ENCODE measurements at places on chromosomes 16 and 17. TPM values are rescaled to one million over a fixed set of nuclear protein-coding genes. Genes with fewer than 3 reads are reported as not detected.

Gene NACA2
- not detected for total RNA-seq

Gene MGRN1
- 59.1 TPM for total RNA-seq

Gene SPATA32
- total RNA-seq, result not detected

Gene CEMP1
- not detected for total RNA-seq

Gene KCNG4
- not detected for total RNA-seq

Gene SLX1B
- total RNA-seq, result 34.5 TPM

Gene USH1G
- total RNA-seq, result not detected

Gene NUTF2
- 112 TPM for total RNA-seq

Gene KRTAP9-8
- total RNA-seq, result not detected

Gene ALOX12B
- not detected for total RNA-seq

Gene HNF1B
- total RNA-seq, result not detected

- H3K27ac ChIP-seq, result no peak overlapping the region
- DNase-seq, result no peak
- H3K36me3 ChIP-seq, result no peaks in the 10 kb centered on the region
- H3K27me3 ChIP-seq, result no peaks in the 10 kb centered on the region
- no peak overlapping the region for H3K4me3 ChIP-seq
- H3K4me1 ChIP-seq, result no peaks in the 10 kb centered on the region
Measured at GRCh38 chr16:80509872-80510271, 30.9 kb upstream of the DYNLRB2 start.

GRCh38 chr16:72847187-72848027 is 200.5 kb downstream of the ZFHX3 start:
- no peak for DNase-seq
- no peaks in the 10 kb centered on the region for H3K36me3 ChIP-seq
- peak overlapping the region; percentile 72 for H3K27ac ChIP-seq

DNA sequence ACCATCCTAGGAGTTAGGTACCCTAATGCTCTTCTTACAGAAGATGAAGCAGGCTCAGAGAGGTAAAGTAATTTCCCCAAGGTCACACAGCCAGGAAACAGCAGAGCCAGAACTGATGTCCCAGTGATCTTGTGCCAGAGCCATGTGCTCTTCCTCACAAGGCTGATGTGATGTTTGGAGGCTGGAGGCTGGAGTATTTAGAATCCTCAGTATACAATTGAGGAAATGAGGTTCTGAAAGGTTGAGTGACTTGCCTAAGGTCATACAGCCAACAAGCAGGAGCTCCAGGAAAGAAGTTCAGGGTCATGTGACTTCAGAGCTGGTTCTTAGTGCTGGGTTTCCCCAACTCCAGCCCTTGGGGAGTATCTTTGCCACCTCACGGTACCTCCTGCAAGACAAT is 18.5 kb downstream of the ITPRIPL2 start:
- H3K36me3 ChIP-seq, result no peaks in the 10 kb centered on the region
- H3K4me1 ChIP-seq, result peaks cover 27% of the 10 kb centered on the region

DNA sequence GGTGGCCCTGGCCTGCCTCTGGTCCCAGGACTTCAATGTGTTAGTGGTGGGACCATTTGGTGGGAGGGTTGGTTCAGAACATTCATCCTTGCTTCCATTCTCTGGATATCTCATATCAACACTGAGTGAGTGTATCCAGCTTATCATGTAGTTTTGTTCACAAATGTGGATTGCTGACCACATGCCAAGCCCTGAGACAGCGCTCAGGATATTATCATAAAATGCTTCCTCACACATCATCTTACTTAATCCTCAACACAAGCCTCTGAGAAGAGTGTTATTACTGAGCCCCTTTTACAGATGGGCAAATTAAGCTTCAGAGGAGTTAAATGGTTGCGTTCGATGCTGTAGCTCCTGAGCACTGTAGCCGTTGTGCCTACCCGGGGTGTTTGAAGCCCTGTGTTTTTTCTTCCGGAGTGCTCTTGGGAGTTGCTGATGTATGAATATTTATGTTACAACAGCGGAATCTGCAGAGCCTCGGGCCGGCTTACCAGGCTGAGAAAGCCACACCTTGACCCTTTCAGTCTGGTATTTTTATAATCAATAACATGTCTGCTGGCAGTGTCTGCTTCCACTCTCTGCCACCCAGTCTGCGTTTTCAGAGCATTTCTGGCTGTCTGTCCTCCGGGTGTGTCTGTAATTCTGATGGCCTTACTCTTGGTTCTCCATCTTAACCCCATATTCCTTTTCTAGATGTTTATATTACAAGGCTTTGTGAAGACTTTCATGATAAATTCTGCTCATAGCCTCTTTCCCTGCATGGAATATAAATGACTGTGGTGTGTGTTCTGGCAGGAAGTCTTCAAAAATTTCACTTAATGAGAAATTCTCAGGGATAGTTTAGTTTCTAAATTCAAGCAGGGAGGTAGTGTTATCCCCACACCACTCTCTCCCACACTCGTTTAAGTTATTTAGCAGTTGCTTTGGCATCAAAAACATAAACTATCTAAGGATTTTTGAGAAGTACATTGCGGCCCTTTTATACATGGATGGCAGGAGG is 2.9 kb downstream of the GLP2R start:
- H3K36me3 ChIP-seq, result no peaks in the 10 kb centered on the region
- no peak overlapping the region for H3K4me3 ChIP-seq
- H3K27me3 ChIP-seq, result no peaks in the 10 kb centered on the region
- no peaks in the 10 kb centered on the region for H3K4me1 ChIP-seq

GRCh38 chr16:53865494-53865863 is 161.5 kb downstream of the FTO start:
- no peak overlapping the region for H3K4me3 ChIP-seq
- DNase-seq, result no peak
- no peaks in the 10 kb centered on the region for H3K27me3 ChIP-seq
- no peaks in the 10 kb centered on the region for H3K36me3 ChIP-seq
- no peak overlapping the region for H3K27ac ChIP-seq

- H3K27ac ChIP-seq, result no peak overlapping the region
- no peaks in the 10 kb centered on the region for H3K4me1 ChIP-seq
- no peak overlapping the region for H3K4me3 ChIP-seq
- no peaks in the 10 kb centered on the region for H3K27me3 ChIP-seq
- DNase-seq, result peak; percentile 58
- no peaks in the 10 kb centered on the region for H3K36me3 ChIP-seq
Measured at GRCh38 chr16:56332464-56333079, 92.8 kb downstream of the AMFR start.

- H3K27me3 ChIP-seq, result no peaks in the 10 kb centered on the region
- H3K27ac ChIP-seq, result no peak overlapping the region
- H3K4me1 ChIP-seq, result no peaks in the 10 kb centered on the region
- no peak overlapping the region for H3K4me3 ChIP-seq
Measured at GRCh38 chr16:13945744-13946485, 26.0 kb downstream of the ERCC4 start.

- no peaks in the 10 kb centered on the region for H3K4me1 ChIP-seq
- H3K4me3 ChIP-seq, result no peak overlapping the region
Measured at GRCh38 chr16:3174618-3175148, 13.3 kb upstream of the OR1F1 start.

GRCh38 chr16:50458667-50459495 is 89.3 kb upstream of the NKD1 start:
- no peaks in the 10 kb centered on the region for H3K36me3 ChIP-seq
- no peak overlapping the region for H3K27ac ChIP-seq
- H3K4me1 ChIP-seq, result no peaks in the 10 kb centered on the region
- no peaks in the 10 kb centered on the region for H3K27me3 ChIP-seq
- no peak for DNase-seq

DNA sequence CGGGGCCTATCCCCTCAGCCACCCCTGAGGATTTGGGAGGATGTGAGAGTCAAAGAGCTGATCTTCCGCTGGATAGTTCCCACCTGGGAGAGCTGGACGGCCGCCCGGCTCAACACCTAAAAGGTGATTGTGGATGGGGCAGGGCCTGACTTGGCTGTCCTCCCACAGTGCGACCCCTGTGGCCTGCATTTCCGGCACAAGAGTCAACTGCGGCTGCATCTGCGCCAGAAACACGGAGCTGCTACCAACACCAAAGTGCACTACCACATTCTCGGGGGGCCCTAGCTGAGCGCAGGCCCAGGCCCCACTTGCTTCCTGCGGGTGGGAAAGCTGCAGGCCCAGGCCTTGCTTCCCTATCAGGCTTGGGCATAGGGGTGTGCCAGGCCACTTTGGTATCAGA is 4.5 kb downstream of the BCL6B start:
- DNase-seq, result no peak
- H3K4me3 ChIP-seq, result no peak overlapping the region
- H3K27ac ChIP-seq, result no peak overlapping the region
- H3K36me3 ChIP-seq, result no peaks in the 10 kb centered on the region

All from tibial nerve (tissue), 4 donors.